ENCODE measurements at places on chromosomes 4 and X.

- no peak for DNase-seq
Observed at GRCh38 chr4:98544141-98544817, 114.1 kb downstream of the TSPAN5 start.

GRCh38 chrX:74179990-74180389 is 124.0 kb upstream of the ZCCHC13 start:
- no peak for DNase-seq

GRCh38 chr4:137608085-137608484 is 75.8 kb upstream of the PCDH18 start:
- DNase-seq: no peak

DNA sequence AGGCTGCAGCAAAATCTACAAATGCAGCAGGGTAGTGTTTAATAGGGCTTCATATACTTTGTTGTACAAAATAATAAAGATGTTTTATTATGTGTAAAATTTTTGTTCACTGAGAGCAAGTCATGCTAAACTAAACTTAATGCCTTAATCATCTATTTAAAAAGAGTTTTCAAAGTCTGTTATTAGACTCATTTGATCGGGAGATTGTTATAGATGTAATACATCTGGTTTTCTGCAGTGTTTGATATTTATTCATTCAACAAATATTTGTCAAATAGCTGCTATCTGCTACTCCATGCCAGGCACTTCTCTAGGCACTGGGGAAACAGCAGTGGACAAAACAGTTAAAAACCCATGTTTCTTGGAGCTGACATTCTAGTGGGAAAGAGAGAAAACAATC is 233.6 kb downstream of the FMR1NB start:
- no peak for DNase-seq

DNA sequence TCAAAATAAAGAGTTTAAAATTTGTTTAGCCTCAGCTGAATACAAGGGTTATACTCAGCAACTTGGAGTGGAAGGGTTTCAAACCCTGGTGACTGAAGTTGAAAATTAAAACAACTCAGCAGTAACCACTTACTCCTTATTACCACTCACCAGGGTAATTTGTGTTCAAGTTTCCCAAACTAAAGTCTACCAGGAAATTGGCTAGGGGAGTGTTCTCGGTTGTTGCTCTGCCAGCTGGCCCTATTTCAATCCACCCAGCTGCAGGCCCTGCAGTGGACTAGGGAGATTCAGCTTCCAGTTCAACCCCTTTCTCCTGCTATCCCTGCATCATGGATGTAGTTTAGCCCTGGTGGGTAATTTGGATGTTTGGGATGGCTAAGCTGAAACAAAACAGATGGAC is 37.8 kb upstream of the EXOC1L start:
- no peak for DNase-seq

DNA sequence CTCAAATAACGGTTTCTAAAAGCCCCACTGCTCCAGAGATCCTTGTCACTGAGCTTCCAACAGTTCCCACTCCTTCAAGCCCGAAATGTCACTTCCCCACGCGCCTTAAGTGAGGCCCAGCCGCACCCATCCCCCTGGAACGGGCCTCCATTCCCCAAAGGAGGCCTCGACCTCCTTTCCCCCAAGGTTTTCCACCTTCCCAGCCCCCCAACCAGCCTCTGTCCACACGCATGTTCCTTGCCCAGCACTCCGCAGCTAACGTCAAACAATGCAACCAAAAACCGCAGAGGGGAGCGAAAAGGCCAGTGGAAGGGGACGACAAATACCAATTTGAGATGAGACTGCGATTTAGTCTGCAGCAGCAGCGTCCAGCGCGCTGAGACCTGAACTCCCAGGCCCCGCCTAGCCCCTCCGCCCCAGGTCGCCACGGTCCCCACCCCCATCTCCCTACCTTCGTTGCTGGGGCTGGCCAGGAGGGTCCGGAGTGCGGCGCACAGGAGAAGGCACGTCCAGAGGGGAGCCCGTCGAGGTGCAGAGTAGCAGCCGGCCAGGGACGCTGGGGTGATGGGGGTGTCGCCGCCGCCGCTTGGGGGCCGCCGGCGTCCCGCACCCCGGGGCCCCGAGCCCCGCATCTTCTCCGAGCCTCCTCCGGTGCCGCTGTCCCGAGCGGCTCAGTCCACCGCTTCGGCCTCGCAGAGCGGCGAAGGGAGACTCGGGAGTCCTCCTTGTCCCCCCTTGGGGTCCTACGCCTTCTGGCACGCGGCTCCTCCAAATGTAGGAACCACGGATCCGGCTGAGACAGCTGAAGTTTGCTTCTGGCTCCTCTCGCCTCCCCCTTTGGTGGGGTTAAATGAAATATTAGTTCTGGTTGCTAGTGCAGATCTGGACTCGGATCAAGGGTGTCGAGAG is 924 bp downstream of the EPHA5 start:
- DNase-seq: no peak

DNA sequence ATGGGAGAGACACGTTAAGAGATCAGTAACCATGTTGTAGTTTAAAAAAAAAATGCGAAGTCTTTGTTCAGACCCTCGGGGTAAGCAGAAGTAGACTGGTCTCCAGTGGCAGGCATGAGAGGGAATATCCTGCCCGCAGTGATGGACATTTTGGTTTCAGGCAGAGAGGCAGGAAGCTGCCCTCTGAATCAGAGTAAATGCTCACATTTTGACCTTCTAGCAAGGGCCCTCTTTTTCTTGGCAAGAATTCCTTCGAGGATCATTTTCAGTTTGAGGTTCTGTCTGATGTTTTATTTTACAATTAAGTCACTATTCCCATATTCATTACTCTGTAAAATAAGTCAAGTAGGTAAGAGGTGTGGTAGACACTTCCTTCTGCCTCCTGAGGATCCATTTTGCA is 28.4 kb downstream of the SORBS2 start:
- no peak for DNase-seq

DNA sequence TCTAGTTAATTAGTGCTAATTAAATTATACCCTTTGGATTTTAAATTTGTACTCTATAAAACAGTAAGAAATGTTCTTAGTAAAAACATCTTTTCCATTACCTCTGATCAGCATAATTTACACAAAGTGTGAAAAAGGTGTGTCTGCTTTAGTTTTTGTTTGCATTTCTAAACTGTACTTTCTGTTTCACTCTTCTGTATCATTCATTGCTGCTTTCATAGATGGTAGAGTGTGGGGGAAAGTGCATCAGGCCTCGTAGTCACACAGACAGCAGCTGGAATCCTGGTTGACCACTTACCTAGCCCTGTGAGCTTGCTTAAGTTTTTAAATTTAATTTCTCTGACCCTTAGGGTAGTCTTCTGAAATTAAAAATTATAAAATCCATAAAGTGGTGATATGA is 275.4 kb upstream of the PITX2 start:
- DNase-seq: no peak

GRCh38 chr4:68349279-68349648 is 626 bp downstream of the YTHDC1 start:
- peak; percentile 70 for DNase-seq

DNA sequence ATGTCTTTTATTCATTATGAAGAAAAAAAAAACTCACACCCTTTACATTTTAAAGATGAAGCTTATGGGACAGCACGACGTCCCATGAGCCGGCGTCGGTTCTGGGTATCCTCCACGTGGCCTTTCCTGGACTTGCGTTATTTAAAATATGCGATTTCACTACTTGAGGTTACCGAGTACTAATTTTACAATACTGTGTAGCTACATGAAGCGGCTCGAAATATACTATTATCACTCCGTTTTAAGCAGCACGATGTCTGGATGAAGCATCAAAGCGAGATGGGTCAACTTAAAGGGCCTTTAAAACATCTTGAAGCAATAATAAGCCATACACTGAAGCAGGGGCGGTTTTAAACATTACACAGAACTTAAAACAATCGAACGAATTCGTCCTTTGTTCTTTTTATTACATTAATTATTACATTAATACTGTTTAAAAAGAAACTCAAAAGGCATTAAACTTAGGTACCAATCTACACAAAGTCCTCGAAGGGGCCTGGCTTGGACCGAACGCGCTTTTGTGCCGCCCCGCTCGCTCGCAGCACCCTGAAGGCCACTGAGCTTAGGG is 1.4 kb upstream of the KLF3 start:
- peak; percentile 74 for DNase-seq

DNA sequence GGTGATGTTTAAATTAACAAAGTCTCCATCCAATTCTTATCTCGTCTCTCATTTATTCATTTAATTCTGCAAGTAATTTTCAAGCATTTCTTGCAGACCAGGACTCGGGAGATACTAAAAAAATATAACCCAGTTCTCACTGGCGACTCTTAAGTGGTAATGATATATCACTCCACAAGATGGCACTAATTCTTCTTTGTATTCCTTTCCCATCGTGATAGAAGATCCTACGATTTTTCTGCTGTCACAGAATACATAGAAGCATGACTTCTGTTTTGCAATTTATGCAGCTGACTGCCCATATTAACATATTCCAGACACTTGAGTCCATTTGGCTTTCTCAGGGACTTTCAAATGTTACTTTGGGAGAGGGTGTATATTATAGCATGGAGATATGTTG is 64.0 kb upstream of the FGF13 start:
- DNase-seq: peak; percentile 11

DNA sequence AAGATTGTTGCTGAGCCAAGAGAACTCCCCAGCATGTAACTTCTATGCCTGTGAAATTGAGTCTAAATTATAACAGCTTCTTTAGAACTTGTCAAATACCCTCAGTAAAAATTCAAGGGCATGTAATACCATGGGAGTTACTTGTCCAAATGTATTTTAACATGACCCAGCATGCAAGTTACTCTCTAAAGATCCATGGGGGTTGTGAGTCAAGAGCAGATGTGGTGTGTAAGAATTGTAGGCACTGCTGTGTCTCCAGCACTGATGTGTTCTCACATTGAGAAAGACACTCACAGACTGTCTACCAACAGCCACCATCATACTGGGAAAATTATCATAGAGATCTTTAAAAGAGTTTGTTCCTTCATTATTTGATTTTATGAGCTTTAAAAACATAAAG is 237.4 kb upstream of the IL1RAPL1 start:
- no peak for DNase-seq

DNA sequence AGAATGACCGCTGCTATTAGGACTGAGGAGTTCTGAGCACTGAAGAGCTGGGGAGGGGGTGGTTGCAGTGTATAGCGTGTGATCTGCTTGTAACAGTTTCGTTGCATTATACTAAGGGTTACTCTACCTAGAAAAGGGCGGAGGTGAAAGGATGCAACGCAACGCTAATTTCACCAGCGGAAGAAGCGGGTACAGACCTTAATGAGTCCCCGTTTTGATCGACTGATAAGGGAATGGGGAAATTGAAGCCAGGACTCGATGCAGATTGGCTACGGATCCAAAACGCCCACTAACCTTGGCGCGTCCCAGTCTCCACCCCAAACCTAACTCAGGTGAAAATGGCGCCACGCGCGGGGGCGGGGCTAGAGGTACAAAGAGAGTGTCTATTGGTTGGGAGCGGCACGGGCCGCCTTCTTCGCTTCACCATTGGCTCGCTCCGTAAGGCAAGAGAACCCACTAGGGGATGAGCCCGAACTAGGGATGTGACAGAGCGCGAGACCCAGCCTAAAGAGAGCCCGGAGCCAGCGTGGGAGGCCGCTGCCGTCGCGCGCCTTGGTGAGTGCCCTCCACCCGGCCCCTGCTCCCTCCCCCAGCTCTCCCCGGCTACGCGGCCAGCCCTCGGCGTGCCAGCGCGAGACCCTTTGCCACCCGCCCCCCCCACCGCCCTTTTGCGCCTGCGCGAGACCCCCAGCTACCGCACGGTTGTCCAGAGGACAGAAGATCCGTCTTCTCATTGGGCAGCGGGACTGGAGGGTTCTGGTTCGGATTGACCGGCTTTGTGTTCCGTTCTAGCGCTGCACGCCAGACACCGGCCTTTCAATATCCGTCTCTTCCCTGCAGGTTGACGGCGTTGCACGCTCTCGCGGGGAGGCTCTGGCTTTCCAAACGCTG is at the start of gene EBP:
TSS of gene EBP (plus strand) at position 456 of the 891 bp plus-strand sequence. CDS start 1,964 bp downstream, outside the sequence.
- peak; percentile 94 for DNase-seq

DNA sequence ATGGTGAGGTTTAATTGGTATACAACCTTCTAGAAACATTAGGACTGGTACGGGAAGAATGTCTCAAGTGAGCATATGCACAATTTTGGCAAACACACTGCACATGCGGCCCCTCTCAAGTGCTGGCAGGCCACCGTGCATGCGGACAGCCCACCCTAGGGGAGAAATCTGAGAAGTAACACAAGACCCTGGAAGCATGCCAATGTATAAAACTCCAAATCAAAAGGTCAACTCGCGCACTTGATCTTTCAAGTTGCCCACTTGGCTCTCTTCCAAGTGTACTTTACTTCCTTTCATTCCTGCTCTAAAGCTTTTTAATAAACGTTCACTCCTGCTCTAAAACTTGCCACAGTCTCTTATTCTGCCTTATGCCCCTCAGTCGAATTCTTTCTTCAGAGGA is 488.3 kb downstream of the CFAP47 start:
- no peak for DNase-seq

DNA sequence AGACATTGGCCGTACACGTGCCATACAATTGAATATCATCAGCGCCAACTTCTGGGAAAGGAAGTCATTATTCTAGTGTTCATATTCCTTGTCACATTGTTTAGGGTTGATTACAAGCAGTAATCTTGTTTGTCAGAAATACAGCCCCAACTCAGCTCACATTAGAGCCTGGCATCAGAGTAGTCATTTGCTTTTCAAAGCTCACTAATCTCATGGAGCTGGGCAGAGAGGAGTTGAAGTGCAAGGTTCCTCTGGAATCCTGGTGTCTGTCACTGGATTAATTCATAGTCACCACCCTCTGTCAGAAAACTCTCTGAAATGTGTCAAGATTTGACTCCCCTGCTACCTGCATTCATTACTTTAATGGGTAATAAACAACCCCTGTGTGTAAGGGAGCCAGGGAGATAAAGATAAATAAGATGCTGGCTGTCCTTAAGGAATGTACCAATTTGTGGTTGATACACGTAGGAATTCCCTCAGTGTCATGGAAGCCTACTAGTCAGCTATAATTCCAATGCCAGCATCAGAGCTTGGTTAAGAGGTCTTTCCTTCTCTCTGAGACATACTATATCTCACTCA is 43.7 kb upstream of the S100G start:
- DNase-seq: no peak

DNA sequence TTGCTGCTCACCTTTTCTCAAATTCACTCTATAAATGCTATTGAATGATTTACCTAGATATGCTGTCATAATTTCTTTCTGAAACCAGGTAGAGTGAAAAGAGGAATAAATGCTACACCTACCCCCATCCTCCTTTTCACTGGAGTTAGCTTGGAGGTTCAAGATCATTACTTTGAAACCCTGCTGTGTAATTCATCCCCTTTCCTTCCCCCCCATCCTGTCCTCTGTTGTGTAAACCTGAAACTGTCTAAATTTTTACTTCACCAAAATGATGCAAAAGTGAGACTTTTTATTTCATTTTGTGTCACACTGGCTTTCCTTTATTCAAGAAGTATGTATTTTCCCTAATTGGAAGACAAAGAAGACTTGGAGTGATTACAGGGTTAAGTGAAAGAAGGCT is 5.4 kb downstream of the ZCCHC18 start:
- DNase-seq: no peak

GRCh38 chr4:77127215-77127614 is 29.8 kb upstream of the CCNG2 start:
- DNase-seq: no peak

- DNase-seq: no peak
Observed at GRCh38 chr4:124526331-124526730, 186.2 kb downstream of the ANKRD50 start.

Measured in erythroblast (primary cell).